ENCODE measurements at places on chromosomes 5 and 9.

DNA sequence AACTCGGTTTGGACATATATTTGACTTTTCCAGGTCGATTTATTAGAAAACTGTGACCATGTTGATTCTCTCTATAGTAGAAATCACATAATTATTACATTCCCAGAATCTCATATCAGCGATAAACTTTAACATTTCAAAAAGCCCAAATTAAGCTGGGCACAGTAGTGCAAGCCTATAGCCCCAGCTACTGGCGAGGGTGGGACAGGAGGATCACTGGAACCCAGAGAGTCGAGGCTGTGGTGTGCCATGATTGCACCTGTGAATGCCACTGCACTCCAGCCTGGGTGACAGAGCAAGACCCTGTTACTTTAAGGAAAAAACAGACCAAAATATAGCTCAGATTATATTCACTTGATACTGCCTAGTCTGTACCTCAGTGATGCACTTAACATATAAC, 128.9 kb downstream of the CPLANE1 start:
- no peak for DNase-seq

DNA sequence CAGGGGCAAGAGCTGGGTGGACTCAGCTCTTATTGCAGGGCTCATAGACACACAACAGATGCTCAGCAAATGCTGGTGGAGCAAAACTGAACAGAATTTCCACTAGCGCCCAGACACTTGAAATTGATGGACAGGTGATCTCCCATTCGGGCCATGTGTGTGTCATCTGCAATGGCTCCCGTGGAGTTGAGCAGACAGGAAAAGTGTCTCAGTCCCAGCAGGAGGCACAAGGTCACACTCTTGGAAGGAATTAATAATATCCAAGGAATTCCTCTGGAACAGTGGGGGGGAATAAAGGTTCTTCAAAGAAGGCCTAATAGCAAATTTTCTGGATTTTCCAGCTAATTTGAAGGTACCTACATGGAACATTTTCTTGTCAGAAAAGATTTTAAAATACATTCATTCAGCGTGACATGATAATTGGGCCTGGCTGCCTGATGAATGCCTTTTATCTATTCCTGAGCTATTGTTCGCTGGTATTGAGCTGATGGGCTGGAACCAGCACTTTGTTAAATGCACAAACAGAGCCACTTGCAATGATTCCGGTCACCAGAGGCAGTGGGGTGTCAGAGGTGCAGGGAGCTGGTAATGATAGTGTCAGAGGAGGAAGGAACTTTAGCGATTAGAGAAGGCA, 31.5 kb upstream of the ALDH1B1 start:
- no peak for DNase-seq

- DNase-seq: no peak
Measured at GRCh38 chr9:19927560-19927959, 138.7 kb upstream of the SLC24A2 start.

DNA sequence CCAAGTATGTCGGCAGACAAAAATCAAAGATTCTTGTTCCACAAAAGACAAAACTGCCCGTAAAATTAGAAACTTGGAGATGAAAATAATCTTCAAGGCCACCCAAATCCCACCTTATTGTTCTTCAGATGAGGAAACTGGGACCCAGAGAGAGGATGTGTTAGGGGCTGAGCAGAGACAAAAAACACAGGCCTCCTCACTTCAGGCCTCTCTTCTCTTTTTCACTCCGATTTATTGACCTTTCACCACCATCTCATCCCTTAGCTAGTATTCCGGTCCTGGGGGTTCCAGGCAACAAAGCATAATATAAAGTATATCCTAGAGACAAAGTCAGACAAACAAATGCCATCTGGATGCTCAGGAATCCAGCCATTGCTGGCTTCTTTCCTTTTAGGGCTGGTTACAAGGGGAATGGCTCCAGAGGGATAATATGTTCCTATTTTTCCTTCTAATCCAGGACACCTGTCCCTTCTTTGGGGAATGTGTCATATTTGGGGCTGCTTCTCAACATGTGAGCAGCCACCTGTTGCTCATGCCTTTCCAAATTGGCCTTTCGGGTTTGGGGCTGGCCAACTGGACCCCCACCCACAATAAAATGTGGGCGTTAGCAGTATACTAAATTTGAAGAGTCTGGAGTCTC, 42.2 kb upstream of the AFAP1L1 start:
- DNase-seq: peak; percentile 81

DNA sequence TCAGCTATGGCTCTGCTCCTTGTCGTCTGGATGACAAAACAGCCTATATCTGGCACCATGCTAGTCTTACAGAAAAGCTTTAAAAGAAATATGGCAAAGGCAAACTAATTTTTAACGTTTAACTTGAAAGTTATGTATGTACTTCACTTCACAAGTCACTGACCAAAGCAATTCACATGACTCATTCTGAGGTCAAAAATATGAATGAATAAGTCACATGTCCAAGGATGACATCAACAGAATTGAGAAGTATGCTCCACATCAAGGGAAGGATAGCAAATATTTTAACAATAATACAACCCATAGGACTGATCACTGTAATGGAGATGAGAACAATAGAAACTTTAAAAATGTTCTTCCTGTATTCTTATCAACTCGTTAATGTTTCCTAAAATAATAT, 1072.6 kb upstream of the NUDT12 start:
- DNase-seq: no peak

DNA sequence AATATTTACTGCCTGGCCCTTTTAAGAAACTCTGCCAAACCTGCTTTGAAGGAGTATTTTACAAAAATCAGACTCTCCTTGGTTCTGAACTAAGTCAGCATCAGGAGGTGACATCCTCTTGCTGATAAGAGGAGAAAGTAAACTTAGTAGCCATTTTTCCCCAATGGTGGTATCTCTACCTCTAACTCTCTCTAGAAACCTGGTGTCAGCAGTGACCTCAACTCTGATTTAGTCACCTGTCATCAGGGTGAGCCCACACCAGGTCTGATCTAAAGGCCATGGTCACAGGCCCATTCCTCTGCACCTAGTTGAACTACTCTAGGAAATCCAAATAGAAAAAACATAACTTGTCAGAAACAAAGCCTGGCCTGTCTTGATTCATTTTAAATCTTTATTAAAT, 4.2 kb downstream of the CARNMT1 start:
- DNase-seq: peak; percentile 30

GRCh38 chr9:103649086-103649485, 445.0 kb upstream of the SMC2 start:
- DNase-seq: no peak

- DNase-seq: no peak
Measured at GRCh38 chr5:29950416-29951145, 1242.9 kb upstream of the CDH6 start.

GRCh38 chr5:124655921-124656511, 90.4 kb downstream of the ZNF608 start:
- DNase-seq: no peak

DNA sequence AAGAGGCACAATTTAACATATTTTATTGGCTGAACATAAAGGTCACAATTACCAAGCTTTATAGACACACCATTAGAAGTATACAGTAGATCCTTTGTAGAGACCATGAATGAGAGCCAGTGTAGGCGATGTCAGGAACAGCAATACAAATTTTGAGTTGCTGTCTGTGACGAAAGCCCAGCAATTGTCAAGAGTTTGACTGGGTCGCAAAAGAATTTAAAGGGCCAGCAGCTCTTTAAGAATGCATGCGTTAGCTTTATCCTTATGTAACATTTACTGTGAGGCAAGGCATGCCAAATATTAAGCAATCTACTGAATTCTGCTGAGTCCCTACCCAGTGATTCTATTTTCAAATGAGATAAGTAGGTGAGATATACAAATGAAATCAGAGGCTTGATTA, 236.9 kb downstream of the ARRDC3 start:
- DNase-seq: no peak

DNA sequence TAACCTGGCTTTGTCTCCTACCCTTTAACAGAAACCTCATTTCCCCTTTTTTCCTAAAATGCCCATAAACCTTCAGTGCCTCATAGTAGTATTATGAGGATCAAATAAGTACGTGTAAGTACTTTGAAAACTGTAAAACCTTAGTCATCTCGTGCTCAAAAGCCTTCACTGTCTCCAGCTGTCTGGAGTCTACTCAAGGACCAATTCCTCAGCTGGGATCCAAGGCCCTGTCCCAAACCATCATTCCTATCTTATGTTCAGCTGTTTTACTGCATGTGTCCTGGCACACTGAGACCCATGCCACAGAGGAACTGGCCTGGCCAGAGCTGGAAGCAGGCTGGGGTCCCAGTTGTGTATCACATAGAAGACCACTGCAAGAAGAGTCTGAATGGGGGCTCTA, 15.9 kb downstream of the ADAMTSL1 start:
- no peak for DNase-seq

- DNase-seq: no peak
Measured at GRCh38 chr5:168925160-168925559, 346.0 kb upstream of the PANK3 start.

- no peak for DNase-seq
Measured at GRCh38 chr9:99377790-99378775, 156.0 kb downstream of the SEC61B start.

- DNase-seq: peak; percentile 9
Measured at GRCh38 chr5:155049569-155050383, 36.2 kb downstream of the KIF4B start.

GRCh38 chr5:42285230-42285629, 138.0 kb upstream of the GHR start:
- DNase-seq: no peak

DNA sequence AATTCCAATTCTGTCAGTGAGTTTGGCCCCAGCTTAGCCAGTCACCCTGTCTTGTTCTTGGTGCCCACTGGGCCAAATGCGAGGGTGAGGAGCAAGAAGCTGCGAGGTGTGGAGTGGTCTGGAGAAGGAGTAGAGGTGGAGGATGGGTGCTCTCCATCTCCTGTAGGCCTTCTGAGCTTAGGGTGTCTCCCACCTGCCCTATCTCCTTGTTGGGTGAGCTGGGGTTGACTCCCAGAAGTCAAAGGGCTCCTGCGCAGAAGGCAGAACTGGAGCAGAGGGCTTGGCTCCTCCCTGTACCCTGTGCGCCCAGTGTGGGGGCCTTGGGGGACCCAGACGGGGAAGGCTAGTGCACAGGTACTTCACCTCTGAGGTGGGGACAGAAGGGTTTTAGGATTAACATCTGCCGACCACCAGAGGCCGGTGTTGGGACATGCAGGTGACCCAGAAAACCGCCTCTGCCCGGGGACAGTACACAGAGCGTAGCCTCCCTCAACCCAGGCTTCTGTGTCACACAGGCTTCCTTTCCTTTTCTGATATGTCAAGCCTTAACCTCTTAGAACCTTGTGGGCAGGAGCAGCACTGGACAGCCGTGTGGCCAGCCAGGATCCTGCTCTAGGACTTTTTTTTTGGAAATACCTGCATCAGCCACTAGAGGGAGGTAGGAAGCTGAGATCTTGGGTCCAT, 16.9 kb downstream of the IL5 start:
- DNase-seq: peak; percentile 79

- no peak for DNase-seq
Measured at GRCh38 chr5:6873359-6873758, 160.1 kb downstream of the TENT4A start.

DNA sequence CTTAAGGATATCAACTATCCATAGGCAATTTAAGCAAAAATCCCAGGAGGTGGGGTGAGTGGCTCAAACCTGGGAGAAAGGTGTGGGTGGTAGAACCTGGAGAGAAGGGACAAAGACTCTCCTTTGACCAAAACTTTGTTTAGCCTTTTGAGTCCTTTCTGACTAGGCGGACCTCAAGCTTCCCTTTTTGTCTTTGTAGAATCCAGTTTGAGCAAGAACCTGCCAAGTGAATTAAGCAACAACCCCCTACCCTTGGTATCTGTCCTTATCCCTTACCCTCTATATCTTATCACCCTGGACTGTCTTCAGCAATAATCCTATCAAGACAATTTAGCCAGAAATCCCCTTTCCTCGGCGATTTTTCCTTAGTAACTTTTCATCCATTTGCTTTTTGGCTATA, 53.5 kb upstream of the SLC28A3 start:
- DNase-seq: no peak

DNA sequence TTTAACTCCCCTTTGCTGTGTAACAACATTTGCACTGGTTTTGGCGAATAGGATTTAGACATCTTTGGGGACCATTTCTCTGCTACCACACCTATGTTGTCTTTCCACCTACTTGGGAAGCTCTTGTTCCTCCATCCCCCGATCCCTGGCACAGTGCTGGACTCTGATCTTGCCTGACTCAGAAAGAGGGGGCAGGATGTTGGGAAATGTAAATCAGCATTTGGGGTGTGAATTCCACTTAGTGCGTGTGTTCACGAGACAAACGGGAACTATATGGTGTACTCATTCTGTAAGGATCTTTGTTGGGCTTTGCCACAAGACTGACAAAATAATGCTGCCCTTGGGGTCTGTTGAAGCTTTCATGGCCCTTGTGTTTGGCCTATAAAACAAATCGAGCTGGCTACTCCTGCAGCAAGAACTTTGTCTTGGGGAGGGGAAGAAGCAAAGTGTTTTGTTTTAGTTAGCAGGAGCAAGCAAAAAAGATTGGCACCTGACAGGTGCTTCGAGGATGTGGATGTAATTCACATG, 18.5 kb downstream of the TMEM268 start:
- DNase-seq: no peak

DNA sequence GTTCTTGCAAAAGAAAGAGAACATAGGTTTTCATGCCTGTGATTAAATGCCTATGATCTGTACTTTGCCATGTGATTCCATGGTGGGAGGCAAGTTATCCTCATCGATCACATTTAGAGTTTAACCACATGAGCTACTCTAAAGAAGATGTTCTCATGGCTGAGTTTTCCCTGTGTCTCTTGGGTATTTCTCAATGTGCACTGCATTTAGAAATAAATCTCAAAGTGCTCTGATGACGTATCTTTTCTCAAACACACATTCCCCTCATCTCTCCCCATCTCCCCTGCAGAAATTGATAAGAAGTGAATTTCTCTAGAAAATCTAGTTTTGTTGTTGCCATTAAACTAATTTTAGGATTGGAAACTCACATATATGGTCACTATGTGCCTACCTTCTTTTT, 282.2 kb downstream of the SEMA5A start:
- no peak for DNase-seq

GRCh38 chr5:53445569-53445968, 34.9 kb upstream of the FST start:
- DNase-seq: no peak

GRCh38 chr5:72604111-72604797, 97.0 kb upstream of the ZNF366 start:
- DNase-seq: no peak

GRCh38 chr9:109245310-109245897, 75.5 kb downstream of the EPB41L4B start:
- DNase-seq: no peak

DNA sequence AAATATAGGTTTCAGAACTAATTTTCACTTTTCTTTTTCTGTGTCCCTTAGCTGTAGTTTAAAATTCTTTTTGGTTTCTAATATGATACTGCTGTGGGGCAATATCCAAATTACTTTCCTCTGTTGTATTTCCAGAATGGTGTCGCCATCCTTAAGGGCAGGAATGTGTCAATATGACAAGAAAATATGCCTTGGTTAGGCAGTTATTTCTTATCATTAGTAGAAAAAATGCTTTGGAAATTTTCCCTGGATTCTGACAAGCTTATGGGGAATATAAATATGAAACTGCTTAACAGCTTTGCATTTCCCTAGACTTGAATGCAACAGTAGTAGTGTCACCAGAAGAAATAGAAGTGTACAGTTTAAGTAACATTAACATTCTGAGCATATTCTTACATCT, 29.4 kb downstream of the ANKRD34B start:
- DNase-seq: no peak

- DNase-seq: no peak
Measured at GRCh38 chr5:33231935-33232334, 208.8 kb upstream of the TARS1 start.

- DNase-seq: no peak
Measured at GRCh38 chr5:146902471-146902870, 23.9 kb upstream of the PPP2R2B start.
